NCI-H1930 (cell line): ENCODE measurements at places on chromosomes 1 and 21.

- no peak for DNase-seq
Observed at GRCh38 chr1:46070164-46070814, 62.1 kb downstream of the PIK3R3 start.

GRCh38 chr1:56286956-56287355, 292.4 kb downstream of the PLPP3 start:
- no peak for DNase-seq

DNA sequence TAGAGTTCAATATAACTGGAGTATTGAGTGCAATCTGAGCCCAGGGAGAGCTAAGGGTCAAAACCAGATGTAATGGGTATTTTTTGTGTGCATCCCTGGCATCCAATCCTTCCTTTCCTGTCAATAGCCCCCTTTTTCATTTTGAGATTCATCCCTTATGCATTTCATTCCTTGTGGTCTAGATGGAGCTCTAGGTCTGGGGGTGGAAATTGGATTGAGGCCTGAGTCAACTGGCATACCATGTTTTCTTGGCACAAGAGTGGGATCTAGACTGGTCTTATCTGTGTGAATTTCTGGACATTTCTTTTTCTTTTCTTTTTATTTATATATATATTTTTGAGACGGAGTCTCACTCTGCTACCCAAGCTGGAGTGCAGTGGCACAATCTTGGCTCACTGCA, 67.3 kb upstream of the RAB3GAP2 start:
- DNase-seq = no peak

DNA sequence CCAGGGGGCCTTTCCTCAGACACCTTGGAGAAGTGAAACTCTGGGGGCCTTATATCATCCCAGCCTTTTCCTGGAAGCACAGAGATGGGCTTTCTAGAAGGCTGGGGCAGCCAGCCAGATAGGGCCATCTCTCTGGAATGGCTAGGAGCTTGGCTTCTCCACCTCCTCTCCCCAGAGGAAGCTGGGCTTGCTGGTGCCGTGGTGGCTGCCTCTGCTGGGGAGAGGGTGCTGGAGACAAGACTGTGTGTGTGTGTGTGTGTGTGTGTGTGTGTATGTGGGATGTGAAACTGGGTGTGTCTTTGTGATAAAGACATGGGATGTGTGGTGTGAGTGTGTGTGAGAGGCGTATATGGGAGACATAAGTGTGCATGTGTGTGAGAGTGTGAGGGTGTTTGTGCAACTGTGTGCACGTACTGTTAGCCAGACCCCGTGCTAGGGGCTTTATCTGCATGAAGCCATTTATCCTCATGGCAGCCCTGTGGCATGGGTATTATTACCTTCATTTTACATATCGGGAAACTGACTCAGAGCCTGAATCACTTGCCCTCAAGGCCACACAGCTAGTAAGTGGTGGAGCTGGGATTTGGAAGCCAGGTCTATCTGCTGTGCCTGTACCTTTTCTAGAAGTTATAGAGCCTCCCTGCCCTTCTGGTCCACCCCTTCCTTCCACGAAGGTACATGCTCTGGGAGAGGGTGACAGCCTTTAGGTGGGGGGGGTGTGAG, 44.2 kb downstream of the PTPRU start:
- DNase-seq = no peak

- no peak for DNase-seq
Observed at GRCh38 chr1:52943876-52944416, 16.9 kb downstream of the SCP2 start.

GRCh38 chr1:11299225-11299574, 26.2 kb downstream of the UBIAD1 start:
- DNase-seq = no peak

DNA sequence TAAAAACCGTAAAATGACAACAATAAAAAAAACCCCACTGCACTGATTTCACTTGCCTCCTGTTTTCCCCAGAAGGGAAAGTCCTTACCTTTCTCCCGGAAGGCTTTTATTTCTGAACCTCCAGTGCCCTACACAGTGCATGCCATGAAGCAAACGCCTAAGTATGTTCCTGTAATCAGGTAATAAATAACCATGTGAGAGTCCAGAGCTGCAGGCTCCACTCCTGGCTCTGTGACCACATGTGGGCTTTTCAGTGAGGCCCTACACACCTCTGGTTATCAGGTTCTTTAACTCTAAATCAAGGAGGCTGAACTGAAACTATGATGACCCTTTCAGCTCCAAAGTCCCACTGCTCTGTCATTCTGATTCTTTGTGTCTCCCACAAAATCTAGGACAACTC, 20.8 kb upstream of the NR5A2 start:
- DNase-seq = no peak

DNA sequence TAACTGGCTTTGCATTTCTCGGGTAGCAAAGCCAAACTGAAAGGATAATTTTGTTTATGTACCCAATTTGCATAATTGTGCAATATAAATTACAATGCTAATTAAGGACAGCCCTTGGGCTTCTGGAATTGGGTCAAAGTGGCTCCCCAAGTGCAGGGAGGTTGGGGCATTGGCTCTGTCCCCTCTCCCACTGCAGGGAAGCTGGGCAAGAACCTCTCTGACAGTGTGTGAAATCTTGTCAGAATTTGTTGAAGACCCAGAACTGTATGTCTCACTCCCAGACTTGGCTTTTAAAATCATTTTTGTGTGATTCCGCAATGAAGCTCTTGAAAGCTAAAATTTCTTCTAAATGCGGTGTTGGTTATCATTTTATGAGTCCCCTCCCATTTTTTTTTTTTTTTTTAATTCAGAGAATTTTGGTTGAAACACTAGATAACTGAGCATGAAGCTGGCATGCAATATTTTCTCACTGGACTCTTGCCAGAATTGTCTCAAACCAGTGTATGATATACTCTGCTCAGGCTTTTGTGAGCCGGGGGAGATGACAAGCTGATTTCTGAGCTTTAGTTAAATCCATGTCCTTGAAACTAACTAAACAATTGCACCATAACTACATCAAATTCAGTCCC, 878.9 kb upstream of the CXADR start:
- no peak for DNase-seq

- DNase-seq = no peak
Observed at GRCh38 chr21:16751695-16752474, 761.0 kb upstream of the CXADR start.

DNA sequence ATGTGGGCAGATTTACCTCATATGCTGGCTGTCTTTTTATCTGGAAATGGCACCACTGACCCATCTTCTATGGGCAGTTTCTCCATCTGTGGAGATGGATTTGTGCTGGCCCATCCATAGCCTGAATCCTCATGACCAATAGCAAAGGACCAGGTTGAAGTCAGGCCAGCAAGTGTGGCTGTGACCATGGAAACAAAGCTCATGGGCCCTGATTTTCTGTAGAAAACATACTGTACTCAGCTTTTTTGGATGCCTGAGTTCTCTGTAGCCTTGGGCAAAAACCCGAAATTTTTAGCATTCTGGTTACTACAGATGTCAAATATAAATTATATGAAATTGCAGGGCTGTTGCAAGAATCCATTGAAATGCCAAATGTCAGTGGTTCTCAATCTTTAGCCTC, 155.0 kb downstream of the PLXNA2 start:
- no peak for DNase-seq

GRCh38 chr1:42529724-42530181, 66.7 kb downstream of the CCDC30 start:
- DNase-seq = no peak

DNA sequence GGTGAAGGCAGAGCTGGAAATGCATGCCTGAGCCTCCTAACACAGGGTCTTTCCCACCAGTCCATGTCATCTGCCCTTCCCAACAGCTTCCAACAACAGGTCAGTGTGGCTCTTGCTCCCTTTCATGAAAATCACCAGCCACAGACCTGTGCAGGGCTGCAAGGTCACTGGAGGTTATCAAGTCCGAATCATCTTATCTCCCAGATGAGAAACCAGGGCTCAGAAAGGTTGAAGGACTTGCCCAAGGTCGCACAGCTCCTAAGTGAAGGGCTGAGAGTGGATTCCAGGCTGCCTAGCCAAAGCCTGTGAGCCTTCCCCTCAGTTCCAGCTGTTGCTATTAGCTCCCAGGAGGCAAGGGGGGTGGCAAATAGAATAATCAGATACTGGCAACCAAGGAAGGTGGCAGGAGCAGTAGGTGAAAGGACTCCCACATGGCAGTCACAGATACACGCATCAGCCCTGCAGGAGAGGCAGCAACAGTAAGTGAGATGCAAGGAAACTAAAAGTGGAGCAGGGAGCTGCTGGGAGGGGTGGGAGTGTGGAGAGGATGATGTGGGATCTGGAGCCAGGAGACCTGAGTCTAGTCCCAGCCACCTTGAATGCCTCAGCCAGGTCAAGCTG, 74.2 kb downstream of the SSBP3 start:
- no peak for DNase-seq

DNA sequence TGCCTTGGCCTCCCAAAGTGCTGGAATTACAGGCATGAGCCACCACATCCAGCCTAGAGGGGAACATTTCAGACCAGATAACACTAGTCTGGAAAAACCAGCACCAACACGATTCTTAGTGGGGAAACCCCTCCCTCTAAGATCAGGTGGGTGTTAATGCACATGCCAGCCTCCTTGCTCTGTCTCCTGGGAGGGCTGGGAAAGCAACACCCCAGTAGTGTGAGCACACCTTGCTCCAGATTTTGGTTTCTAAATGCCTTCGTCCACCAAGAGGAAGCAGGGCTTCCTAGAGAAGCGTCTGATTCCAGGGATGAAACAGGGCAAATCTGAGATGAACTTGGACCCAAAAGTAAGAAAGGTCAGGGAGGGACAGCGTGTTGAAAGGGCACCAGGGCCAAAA, 2.2 kb upstream of the KRTAP10-4 start:
- DNase-seq = no peak

DNA sequence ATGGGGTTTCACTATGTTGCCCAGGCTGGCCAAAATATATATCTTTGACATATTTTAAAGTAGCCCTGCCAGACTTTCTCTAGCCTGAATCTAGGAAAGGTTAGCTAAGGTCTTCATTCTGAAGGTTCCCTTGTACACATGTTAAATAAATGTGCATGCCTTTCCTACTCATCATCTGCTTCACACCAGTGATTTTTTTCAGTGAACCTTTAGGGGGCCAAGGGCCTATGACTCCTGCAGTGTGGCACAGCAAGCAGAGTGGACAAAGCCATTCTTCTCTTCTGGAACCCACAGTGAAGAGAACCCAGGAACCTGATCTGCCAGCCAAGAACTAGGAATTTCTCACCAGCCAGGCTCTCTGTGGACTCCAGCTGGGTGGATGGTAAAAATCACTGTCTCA, 22.9 kb downstream of the CBR1 start:
- no peak for DNase-seq

- DNase-seq = peak; percentile 32
Observed at GRCh38 chr1:157505481-157506272, 46.6 kb downstream of the FCRL5 start.

GRCh38 chr1:196305216-196305615, 303.0 kb downstream of the KCNT2 start:
- no peak for DNase-seq

GRCh38 chr1:109350655-109351054, 43.8 kb upstream of the MYBPHL start:
- DNase-seq = no peak

- no peak for DNase-seq
Observed at GRCh38 chr1:232557096-232557495, 72.8 kb downstream of the SIPA1L2 start.

DNA sequence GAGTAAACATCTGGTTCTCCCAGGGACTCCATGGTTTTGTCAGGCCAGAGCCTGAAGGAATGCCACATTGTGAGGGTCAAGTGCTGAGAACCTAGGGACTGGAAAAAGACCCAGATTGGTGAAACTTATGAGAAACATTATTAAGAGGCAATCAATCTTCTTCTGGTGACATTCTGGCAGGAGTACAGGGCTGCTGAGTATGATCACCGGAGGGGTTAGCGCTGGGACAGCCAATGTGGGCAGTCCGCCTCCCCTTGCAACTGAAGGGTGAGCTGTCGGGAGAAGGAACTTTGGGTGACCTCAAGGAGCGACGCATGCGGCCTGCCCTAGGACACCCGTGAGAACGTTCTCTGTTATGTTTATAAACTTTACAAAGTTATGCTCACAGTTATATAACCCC, 429.0 kb downstream of the LMO4 start:
- DNase-seq = no peak

DNA sequence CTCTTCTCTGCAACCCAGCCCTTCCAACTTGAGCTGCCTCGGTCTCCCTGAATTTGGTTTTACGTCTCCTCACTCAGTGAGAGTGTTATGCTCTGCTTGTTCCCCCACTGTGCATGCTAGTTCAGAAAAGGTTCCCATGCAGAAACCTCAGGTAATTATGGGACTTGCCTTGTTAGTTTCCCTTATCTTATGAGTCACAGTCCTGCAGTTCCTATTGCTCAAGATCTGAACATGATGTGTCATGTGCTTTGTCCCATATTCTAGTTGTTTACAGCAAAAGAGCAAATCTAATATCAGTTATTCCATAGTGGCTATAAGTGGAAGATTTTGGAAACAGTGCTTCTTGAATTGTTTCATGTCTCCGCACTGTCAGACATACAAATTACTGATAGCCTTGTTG, 74.4 kb downstream of the DUSP10 start:
- DNase-seq = no peak

GRCh38 chr1:247212012-247212411, 40.2 kb upstream of the ZNF124 start:
- DNase-seq = no peak

GRCh38 chr1:180598333-180598974, 33.4 kb upstream of the XPR1 start:
- DNase-seq = no peak

DNA sequence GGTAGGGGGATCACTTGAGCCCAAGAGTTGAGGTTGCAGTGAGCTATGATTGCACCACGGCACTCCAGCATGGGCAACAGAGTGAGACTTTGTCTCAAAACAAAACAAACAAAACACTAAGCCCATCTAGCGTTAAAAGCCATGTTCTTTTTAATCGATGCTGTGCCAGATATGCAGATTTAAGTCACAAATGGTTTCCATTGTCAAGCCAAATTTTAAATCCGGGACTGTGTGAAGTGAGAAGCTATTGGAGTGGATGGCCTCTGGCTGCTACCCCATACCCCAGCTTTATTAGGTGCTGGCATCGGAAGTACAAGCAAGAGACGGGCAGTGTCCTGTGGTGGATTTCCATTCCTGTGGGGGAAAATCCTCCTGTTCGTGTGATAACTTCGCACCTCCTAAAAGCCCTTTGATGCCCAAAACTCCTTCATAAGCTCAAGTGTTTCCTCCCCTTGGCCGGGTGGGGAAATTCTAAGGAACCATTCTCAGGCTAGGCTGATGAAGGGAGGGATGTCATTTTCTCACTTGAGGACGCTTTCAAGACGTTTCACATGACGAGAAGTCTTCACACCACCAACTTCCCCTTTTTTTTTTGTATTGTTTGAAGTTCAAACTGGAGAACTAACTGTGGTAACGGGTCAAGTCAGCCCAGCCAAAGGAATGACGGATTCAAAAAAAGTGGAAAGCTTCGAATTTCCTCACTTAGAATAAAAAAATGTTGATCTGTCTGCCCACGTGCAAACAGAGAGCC, 140.8 kb downstream of the KAZN start:
- no peak for DNase-seq

GRCh38 chr1:236893626-236894545, 98.8 kb downstream of the MTR start:
- DNase-seq = no peak

GRCh38 chr1:29123053-29123886, 433 bp downstream of the TMEM200B start:
- DNase-seq = no peak
